ENCODE measurements at places on chromosomes 7 and 10.

- no peak for DNase-seq
Measured at GRCh38 chr7:87445897-87446296, 29.6 kb downstream of the ABCB4 start.

DNA sequence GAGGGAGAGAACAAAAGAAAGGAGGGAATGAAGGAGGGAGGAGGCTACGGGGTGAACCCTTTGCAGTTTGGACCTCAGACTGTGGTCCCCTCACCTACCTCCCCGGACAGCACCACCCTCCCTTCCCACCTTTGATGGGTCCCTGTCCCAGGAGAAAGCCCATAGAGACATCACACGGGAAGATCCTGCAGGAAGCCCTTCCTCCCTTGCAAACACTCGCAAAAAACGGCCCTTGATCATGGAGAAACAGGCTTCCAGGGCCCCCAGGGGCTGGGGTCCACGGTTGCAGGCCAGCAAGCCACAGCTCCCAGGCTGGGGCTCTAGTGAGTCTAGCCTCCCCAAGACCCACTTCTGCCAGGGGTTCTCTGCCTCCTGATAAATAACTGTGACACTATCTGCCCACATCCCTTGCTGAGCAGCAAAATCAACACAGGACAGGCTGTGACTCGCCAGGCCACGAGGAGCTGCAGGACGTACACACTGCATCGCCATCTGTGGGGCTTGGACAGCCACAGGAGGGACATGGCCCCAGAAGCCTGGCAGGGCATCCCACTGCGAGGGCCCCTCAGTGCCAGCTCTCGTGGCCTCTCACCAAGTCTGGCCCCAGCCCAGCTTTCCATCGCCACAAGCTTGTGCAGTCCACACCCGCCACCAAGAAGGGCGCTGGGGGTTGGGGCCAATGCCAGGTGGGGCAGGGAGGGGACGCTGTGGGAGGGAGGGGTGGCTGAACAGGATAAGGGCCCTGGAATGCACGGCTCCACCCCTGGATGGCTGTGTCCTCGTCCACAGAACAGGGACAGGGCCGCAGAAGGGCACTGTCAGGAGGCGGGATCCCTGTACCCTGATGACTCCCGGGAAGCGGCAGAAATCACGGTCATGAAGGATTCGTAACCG, 34.2 kb downstream of the PDGFA start:
- no peak for DNase-seq

- DNase-seq = no peak
Measured at GRCh38 chr7:132249256-132249971, 326.9 kb downstream of the PLXNA4 start.

DNA sequence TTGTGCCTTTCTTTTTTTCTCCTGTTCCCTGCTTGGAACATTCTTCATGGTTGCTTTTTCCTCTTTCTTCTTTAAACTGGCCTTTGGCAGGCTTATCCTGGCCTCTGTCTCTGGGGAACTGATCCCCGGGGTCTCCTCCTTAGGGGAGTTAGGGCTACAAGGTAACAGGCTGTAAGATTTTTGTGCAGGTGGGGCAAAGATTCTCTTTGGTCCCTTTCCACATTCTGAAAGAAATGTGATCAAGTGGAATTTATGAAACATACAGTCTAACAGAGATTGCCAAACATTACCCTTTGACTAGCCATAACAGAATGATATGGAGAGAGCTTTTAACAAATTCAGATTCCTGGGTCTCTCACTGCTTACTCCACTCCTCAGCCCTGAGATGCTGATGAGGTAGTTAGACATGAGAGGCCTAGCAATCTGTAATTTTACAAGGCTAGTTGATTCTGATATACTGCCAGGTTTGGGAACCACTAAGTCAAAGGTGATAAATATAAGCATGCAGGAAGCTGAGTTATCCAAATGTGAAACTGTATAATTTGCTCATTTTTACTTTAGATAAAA, 8.8 kb downstream of the ZCWPW1 start:
- no peak for DNase-seq

DNA sequence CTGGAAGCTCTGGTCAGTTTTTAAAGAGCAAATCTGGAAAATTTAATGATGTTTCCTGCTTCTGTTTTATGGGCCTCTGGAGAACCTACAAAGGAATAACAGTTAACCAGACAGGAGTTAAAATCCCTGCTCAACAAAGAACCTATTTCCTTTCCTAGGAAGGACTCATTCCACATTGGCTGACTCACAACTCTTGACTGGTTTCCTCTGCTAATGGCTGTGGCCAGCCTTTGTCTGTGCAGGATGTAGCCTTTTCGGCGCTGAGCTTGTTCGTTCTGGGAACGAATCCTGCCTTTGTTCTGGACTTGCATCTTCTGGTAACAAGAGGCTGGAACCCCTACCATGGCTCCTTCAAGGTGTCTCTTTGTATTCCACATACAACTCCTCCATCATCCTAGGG, 112.8 kb upstream of the PDCD4 start:
- no peak for DNase-seq

GRCh38 chr7:137801003-137801402, 45.8 kb downstream of the DGKI start:
- DNase-seq = no peak
